ENCODE measurements at places on chromosomes 16 and 17.

DNA sequence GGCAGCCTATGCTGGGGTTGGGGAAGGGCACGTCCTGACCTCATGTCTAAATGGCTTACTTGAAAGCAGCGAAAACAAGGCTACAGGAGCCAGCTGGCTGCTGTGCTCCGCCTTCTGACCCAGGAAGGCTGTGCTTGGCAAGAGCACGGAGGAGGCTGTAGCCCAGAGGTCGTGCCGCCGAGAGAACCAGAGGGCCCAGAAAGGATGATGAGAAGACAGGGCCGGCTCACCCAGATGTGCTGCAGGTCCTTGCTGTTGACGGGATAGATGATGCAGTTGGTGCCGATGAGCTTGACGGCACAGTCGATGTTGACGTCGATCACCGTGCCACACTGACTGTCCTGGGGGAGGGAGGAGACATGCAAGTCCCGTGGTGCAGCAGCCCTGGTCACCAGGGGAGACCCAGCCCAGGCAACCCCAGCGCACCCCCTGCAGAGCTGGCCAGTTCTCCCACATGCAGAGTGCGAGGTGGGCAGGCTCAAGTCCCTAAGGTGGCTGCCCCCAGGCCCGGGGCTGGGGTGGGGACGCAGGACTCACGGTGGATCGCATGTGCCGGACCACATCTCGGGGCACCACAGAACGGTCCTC lies 20.7 kb downstream of the SPHK1 start:
- DNase-seq = no peak

DNA sequence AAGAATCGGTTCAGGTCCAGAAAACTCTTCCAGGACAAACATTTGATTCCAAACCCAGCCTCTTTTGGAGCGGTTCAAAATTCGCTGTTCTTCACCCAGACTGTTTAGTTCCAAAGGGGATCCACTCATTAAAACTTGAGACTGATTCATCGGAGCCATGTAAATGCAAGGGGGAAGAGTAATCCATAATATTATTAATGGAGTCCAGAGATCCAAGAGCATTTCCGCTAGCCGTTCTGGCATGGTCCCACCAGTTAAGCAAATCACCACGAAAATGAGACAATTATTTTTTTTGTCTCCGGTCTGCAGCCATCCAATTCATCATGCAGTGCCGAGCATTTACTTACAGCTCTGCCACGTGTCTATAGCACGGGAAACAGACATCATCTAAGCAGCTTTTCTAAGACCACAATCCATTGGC lies 15.1 kb downstream of the CDH8 start:
- no peak for DNase-seq

GRCh38 chr17:19725486-19725885 lies 9.1 kb upstream of the SLC47A2 start:
- DNase-seq = no peak

DNA sequence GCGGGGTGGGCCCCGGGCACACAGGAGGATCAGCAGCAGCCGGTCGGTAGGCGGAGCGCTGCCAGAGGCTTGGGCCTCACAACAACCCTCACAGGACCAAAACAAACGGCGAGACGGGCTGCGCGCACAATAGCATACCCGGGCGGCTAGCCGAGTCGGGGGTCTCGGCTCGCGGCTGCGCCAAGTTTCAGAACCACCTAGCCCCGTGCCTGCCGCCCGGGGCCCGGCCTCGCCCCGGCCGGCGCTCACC lies 732 bp downstream of the ULK2 start:
- peak; percentile 55 for DNase-seq

DNA sequence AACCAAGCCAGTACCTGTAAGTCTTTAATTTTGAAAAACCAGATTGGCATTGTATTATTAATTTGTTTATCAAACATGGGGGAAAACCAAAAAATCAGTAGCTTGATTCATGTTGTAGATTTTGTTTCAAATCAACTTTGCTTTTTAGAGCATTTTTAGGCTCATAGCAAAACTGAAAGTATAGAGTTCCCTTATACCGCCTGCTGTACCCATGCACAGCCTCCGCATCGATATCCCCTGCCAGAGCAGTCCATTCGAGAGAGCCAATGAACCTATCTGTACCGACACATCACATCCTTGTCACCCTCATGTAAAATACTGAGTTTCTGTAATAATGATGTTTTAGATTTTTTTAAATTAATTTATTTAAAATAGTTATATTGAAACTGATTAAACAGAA lies 16.2 kb upstream of the MRC2 start:
- no peak for DNase-seq

- DNase-seq = no peak
Measured at GRCh38 chr16:49766225-49766624, 89.7 kb downstream of the ZNF423 start.

DNA sequence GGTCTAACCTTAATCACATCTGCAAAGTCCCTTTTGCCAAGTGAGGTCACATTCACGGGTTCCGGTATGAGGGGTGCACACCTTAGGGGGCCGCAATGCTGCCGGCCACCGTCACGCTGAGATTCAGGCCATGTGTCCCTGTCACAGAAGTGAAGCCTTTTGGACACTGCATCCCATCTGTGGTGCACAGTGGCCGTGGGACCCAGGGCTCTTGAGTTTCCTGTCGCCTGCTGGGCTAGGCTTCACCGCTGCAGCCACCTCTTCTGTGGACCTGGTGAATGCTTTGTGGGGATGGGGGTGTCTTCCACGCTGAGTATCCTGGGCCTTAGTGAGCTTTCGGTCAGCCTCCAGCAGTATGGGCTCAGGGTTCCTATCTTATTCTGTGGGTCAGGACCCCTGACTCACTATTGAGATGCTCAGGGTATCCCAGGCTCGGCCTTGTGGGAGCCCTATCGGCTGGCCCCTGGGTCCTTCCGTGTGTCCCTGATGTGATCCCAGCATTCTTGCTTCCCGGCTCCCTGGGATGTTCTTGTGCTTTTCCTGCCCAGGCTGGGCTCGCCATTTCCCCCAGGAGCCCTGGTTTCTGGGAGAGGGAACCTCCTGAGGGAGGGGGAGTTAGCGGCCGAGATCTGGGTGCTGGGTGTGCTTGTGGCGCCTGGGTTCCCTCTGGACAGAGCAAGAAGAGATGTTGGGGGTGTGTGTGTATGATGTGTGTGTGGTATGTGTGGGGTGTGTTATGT lies 4.9 kb upstream of the SLC38A10 start:
- DNase-seq = no peak

DNA sequence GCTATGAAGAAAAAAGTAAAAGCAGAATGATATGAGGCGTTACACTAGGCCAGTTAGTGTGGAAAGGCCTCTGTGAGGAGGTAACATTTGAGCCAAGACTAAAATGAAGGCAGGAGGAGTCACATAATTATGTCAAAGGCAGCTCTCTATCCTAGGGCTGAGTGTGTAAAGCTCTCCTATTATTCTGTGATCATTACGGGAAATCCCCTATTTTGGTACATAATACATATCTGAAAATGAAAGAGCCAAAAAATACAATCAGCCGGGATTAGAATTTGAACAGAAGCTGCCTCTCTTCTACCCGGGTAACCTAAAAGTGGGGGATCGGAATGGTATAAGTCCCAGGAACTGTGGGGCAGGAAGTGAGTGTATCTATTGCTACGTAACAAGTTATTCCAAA lies 27.1 kb downstream of the HEATR3 start:
- no peak for DNase-seq

GRCh38 chr17:33016920-33017319 lies 25.3 kb downstream of the SPACA3 start:
- DNase-seq = no peak

GRCh38 chr16:80147026-80147655 lies 393.7 kb upstream of the DYNLRB2 start:
- no peak for DNase-seq

- peak; percentile 17 for DNase-seq
Measured at GRCh38 chr17:82963104-82963950, 116.1 kb upstream of the METRNL start.

DNA sequence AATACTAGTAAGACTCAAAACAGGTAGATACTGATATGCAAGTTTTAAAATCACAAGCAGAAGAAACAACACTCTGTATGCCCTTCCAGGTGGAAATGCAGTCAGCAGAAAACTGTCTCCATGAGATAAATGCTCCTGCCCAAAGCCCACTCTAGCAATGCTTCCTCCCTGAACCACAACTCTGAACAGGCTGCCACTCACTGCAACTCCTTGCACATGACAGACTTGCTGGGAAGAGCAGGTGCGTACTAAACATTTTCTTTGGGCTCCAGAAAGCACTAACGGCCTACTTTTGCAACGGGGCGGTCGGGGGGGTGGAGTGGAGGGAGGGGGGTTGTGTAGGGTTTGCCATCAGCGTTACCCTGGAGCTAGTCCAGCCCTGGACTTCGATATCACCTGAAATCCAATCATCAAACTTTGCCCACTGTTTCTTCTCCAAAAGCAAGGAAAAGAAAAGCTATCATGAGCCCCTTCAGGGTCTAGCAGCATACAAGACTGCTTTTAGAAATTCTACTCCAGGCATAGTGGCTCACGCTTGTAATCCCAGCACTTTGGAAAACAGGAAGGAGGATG lies 46.1 kb downstream of the ANKRD11 start:
- DNase-seq = no peak

DNA sequence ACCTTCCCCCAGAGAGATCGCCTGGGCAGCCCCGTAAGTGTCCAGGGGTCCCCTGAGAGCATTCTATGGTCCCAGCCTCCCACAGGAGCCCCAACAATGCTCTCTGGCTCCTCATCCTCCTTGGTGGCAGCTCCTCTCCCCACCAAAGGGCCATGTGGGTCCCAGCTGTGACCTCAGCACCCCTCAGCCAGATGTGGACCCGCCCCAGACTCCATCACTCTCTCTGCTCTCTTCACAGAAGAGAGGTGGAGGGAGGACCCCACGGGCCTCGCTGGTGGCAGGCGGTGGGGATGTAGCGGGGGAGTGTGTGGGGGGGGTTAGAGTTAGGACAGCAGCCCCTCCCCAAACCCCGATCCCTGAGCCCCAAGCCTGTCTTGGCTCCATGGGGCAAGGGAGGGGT lies 41.0 kb downstream of the SOCS3 start:
- no peak for DNase-seq

GRCh38 chr16:70151391-70151790 lies 22.2 kb upstream of the CLEC18C start:
- DNase-seq = no peak

GRCh38 chr17:58665946-58666857 lies 25.6 kb downstream of the TEX14 start:
- no peak for DNase-seq

DNA sequence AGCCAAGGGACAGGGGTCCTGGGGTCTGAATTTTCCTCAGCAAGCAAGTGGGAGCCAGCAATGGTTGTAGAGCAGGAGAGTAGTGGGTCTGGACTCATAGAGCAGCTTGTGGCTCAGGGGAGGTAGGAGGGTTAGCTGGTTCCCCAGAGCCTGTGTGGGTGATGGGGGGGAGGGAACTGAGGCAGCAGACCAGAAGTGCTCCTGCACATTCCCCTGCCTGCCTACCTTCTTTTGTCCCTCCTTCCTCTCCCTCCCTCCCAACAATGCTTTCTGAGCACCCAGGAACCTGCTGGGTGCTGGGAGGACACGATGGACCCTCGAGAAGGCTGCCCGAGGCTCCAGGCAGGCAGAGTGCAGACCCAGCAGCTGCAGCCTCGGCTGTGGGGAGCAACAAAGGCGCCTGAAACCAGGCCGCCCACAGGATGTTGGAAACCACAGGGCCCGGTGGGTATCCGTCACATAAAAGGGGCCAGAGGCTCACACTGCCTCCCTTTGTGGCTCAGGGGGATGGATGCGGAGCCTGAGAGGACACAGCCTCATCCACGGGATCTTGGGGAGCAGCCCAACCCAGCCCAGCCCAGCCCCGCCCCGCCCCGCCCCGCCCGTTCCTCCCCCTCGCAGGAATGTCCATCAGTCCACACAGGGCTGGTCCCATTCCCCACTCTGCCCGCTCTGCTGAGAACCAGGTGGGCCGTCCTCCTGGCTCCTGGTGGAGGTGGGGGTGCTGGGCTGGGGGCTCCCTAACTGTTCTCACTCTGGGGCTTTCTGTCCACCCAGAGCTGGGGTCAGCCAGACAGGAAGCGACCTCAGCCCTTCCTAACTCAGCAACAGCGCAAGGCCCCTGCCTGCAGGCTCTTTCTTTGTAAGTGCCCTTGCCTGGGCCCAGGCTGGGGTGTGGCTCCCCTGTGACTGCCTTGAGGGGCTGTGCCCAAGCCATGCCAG lies 1.7 kb upstream of the NLRC3 start:
- DNase-seq = peak; percentile 72

DNA sequence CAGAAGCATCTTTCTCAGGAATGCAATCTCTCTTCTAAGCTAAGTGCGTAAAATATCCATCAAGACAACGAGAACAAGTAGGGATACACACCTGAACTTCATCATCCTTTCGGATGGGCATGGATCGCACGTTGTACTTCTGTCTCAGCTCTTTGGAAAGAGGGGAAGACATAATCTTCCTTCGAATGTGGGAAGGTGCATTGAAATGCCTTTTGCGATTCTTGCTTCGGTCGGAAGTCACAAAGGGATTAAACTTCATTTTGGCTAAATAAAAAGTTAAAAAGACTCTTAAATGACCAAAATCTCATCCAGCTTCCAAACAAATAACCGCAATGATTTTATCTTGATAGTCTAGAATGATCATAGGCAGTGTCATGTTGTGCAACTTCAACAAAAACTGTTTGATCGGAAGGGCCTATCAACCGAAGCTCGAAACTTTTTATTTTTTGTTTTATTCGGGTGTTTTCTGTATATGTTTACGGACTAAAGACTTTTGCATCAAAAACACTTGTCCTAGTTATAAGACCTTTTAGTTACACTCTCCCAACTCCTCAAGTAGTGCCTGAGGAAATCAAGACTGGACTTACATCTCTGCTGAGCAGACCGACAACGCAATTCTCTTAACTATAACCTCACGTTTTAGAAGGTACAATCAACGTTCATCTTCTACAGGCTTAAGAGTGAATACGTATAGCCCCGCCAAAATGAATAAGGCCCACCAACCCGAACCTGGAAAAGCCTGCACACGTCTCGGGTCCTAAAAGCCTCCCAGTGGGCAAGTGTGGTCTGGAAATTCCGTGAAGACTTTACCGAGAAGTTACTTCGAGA lies 727 bp downstream of the RPL26 start:
- DNase-seq = no peak

DNA sequence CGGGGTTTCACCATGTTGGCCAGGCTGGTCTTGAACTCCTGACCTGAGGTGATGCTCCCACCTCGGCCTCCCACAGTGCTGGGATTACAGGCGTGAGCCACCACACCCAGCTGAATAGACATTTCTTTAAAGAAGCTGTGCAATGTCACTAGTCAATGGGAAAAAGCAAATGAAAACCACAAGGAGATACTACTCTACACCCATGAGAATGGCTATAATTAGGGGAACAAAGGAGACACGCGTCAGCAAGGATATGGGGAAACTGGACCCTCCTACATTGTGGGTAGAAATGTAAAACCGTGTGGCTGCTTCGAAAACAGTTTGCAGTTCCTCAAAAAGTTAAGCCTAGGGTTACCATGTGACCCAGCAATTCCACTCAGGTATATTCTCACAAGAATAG lies 103.4 kb downstream of the VPS53 start:
- DNase-seq = no peak

- no peak for DNase-seq
Measured at GRCh38 chr16:67025210-67025550, 3.8 kb upstream of the CBFB start.
